Stimulated activated CD8-positive, alpha-beta memory T cell treated with anti-CD3 and anti-CD28 coated beads, Interleukin-15, amount 100 ng/mL, for 48 hours (primary cell): ENCODE measurements at places on chromosomes 16 and 17.

DNA sequence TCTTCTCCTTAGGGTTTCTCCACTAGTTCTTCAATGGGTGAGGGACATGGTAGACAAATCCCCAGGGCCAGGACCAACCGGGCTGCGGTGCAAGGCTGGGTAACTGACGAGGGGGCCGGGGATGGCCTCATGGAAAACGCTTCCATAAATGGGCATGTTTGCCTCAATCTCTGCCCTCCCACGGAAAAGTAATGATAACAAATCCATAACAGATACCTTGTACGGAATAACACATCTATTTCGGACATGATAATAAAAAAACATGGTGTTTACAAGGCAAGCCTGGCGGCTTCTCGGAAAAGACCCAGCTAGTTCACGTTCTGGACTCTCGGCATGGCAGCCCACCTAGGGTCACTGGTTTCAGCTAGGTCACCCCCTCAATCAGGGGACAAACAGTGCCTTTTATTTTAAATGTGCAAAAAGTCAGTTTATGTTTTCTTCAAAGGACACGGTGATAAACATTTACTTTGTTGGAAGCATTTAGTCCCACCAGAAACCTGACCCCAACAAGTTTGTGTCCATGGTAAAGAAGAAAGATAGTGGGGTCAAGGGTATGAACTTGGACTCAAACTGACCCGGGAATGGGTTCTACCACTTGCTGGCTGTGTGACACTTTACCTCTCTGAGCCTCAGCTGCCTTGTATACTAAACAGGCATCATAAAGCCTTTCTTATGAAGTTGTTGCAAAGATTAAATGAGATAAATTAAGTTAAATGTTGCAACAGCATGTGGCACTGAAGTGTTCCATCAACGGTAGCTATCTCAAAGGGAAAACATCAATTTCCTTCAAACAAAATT, 1.7 kb downstream of the MYH11 start:
- DNase-seq, result no peak

DNA sequence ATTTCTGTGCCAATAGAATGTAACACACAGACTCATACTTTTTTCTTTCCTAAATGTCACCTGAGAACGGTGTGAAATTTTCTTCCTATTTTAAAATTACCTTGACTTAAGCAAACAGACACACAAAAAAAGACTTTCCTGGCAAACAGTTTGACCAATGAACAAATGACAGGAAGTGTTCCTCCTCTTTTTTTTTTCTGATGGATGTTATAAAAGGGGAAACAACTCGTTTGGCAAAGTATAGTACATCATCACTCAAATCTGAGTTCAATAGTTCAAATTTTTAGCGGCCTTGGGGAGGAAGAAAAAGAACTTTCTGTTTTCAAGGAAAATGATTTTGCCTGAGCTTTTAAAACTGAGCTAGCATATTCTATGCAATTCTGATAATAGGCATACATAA, 19.8 kb downstream of the HS3ST3A1 start:
- no peak for DNase-seq

DNA sequence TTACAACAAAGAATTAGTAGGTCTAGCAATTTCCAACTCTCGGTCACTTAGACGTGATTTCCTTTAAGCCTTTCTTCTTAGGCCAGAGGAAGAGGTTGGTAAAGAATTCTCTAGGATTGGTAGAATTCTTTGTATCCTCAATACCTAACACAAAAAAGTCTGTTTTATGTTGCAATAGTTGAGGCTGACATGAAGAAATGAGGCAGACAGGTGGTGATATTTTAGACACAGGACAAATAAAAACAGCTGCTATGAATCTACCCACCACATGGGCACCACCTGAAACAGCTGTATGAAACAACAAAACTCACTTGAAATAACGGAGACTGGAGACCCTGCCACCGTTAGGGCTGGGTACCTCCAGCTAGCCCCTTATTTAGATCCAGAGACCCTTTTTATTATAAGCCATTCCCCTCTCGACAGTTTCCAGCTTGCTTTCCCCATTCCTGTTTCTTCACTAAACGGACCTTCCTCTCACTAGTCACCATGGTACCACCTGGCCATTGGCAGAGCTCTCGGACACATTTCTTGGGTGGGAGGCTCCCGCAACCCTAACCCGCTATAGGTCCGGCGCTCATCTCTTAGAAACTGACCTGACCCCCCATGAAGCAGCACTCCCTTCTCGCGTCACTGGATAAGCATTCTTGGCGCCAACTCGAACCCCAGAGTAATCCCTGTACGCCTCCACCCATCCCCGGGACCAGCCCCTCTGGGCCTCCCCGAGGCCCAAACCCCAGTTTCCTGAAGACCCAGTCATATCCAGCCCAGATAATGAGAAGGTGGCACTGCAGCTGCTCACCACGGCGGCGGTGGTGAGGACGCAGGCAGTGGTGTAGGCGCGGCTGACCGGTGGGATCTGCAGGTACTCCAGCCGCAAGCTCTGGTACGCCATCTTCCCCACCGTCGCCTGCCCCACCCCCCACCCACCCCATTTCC, at the start of gene DERL2:
Gene DERL2, minus strand, starts transcription at position 909 of the 936 bp plus-strand sequence. Its CDS starts 17 bp downstream, at position 892.
- DNase-seq, result no peak

GRCh38 chr17:4527566-4528125, 27.5 kb downstream of the MYBBP1A start:
- no peak for DNase-seq

DNA sequence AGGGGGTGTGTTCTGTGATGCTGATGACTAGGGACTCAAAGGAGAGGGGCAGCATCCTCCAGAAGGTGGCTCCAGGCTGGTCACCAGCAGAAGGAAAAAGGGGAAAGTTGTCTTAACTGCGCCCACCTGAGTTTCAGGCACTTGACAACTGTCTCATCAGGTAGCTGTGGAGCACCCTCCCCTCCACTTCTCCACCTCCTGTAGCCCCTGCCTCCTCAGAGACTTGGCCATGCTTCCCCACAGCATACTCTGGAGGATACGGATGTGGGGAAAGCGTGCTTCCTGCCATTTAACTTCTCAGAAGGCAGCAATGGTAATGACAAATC, 17.9 kb downstream of the CFAP20 start:
- DNase-seq, result no peak
